ENCODE measurements at places on chromosomes 3 and 15. TPM values are rescaled to one million over a fixed set of nuclear protein-coding genes. Genes with fewer than 3 reads are reported as not detected.

The FGF12 gene
- not detected for total RNA-seq

GRCh38 chr3:141643391-141643790 lies 94.7 kb upstream of the RNF7 start:
- no peak for DNase-seq

GRCh38 chr3:169227911-169228310 lies 435.6 kb downstream of the MECOM start:
- no peak for DNase-seq

GRCh38 chr3:99626417-99626788 lies 12.0 kb upstream of the COL8A1 start:
- DNase-seq = no peak

DNA sequence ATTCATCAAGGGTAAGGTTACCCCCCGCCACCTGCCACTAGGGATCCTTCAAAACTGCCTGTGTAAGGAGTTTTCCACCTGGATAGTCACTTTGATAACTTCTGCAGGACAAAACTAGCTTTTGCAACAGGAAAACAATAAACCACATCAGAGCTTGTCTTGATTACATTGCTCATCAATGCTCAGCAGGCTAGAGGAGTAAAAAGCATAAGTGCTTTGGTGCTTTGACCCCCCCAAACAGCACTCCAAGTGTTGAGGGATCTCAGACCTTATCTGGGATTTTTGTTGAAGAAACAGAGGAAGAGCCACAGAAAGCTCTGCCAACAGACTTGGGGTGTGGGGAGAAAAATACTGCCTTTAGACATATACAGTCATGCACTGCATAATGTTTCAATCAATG lies 10.8 kb upstream of the PHLDB2 start:
- no peak for DNase-seq

DNA sequence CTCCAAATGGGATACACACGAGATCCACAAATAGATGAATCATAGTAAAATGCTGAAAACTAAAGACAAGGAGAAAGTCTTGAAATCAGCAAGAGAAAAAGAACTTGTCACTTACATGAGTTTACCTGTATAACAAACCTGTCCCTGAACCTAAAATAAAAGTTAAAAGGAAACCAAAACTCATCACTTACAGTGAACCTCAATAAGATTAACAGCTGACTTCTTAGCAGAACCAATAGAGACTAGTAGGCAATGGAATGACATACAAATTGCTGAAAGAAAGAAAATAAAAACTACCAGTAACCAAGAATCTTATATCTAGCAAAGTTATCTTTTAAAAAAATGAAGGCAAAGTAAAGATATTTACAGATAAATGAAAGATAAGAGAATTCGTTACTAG lies 27.4 kb downstream of the SEC22A start:
- DNase-seq = no peak
